ENCODE measurements at places on chromosomes 3 and 15.

DNA sequence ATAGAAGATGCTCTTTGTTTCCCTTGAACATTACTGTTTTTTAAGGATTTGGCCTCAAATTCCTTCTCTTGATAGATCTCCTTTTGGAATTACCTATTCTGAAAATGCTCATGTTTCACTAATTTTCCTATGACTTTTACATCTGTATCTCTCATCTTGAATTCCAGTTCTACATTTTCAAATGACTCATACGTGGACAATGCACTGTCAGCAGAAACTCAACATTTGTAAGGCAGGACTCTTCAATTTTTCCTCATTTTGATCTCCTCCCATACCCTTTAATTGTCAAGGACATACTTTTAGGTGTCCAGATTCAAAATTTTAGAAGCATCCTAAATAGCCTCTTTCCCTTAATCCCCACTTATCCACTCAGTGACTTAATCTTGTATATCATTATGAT is 341.0 kb upstream of the RASGRP1 start:
- DNase-seq, result no peak

DNA sequence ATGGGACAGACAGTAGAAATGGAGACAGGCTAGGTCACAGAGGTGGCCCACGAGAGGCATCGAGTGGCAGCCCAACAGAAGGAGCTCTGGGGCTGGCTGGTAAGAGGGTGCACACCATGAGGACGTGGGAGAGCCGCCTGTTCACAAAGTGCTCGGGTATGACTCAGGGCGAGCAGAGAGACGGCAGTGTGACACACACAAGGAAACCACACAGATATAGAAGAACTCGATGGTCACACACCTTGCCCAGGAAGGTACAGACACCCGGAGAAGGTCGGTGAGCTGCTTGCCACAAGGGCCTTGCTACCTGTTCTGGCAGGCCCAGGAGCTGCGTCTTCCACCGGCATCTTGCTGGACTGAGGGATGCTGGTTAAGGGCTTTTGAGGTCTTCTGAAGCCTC is 50.2 kb downstream of the CA12 start:
- DNase-seq, result no peak

GRCh38 chr15:62773369-62774165 is 269.0 kb upstream of the TPM1 start:
- DNase-seq, result no peak

DNA sequence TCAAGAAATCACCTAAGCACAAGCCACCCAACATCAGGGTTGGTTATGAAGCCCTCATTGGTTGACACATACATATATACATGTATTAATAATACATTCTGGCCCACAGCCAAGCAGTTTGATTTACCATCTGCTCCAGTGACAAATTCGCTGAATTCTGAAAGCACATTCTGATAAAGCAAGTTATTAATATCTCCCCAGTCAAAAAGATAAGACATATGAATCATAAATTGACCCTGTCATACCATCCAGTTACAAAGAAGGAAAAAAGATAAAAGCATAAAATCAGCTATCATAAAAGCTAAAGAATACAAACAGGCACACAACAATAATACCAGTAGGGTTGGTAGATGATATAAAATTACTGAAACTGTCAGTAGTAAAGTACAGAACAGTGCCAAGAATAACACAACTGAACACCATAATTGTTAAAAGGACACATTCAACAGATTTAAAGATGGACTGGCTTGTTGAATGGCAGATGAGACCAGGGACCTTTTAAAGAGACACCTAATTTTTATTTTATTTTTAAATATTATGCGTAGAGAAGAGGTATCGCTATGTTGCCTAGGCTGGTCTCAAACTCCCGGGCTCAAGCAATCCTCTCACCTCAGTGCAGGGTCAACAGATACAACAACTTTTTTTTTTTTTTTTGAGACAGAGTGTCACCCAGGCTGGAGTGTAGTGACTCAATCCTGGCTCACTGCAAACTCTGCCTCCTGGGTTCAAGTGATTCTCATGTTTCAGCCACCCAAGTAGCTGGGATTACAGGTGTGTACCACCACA is 7.7 kb downstream of the SNX4 start:
- DNase-seq, result no peak

DNA sequence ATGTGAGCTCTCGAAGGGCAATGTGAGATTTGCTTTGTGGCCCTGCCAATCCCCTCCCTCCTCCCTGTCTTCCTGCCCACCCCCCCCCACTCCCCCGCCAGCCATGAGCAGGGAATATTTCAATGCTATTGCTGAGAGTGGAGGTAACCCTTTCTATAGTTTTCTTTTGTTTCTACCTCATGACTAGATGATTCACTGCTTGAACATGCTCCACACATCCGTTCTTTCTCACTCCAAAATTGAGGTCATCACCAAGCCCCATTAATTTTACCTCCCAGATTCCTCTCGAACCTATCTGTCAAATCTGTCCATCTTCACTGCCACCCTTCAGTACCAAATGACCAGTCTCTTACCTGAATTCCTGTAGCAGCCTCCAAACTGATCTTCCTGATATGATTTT is 12.2 kb downstream of the ZNF774 start:
- DNase-seq, result no peak

DNA sequence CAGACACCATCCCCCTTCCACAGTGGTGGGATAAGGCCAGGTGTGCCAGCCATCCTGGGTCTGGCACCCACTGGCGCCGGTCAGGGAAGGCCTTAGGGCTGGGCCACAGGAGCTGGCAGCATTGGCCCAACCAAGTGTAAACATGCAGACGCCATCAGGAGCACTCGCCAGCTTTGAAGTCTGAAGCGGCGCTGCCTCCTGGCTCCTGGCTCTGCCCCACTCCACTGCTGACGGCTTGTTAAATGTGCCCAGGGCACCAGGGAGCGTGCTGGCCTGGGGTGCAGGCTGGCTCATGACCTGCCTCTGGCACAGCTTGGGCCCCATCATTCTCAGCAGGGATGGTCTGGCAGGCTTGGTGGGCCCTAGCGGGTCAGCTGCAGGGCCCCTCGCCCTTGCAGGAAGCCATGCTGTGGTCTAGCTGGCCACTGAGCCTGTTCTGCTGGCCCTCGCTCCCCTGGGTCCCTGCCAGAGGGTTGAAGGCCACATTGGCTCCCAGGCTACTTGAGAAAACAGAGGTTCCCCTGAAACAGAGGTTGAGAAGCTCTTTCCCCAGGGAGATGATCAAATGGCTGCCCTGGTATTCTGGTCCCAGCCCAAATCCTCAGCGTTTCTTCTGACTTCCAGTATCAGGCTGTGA is 116.6 kb downstream of the DNAJB8 start:
- no peak for DNase-seq

GRCh38 chr3:184663356-184663755 is 48.5 kb downstream of the MAGEF1 start:
- DNase-seq, result no peak

GRCh38 chr3:131109156-131109555 is 82.5 kb downstream of the NEK11 start:
- DNase-seq, result no peak

DNA sequence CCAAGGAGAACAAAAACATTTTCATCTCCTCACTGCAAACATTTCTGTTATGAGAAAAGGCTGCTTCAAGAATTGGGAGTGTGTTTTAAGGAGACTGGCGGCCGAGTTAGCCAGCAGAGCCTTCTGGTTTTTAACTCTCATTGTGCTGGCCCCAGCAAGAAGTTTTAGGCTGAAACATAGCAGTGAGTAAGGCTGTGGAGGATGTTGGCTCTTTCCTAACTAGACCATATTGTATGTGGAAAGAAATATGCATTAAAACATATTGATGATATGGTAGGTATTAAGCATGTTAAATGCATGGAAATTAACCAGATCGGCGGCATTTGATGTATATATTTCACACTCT is 90.7 kb downstream of the TIGIT start:
- DNase-seq, result no peak

DNA sequence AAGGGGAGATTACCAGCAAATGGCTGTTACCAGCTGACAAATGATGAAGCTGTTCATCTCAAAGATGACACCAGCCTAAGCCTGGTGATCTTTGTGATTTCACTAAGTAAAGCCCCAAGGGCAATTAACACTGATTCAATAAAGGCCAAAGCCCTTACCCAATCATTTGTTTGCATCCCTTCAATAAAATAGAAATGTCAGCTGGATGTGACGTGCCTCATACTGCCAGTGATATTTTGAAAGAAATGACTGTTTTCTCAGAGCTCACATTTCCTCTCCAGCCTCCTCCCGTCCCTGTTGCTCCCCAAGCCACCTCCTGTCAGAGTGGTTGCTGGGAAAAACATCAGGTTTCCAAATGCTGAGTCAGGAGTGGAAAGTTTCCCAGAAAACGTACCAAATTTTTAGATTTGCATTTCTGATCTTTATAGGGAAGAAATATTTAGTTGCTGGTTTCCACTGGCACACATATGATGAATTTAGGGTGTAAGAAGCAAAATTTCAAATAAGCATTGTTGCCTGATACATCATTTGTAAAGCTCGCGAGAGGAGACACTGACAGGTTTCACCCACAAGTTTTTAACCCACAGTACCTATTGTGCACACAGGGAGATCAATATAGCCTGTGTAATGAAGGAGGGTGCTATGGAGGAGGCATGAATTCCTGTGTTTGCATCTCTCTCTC is 21.0 kb downstream of the C2CD4A start:
- DNase-seq, result no peak

DNA sequence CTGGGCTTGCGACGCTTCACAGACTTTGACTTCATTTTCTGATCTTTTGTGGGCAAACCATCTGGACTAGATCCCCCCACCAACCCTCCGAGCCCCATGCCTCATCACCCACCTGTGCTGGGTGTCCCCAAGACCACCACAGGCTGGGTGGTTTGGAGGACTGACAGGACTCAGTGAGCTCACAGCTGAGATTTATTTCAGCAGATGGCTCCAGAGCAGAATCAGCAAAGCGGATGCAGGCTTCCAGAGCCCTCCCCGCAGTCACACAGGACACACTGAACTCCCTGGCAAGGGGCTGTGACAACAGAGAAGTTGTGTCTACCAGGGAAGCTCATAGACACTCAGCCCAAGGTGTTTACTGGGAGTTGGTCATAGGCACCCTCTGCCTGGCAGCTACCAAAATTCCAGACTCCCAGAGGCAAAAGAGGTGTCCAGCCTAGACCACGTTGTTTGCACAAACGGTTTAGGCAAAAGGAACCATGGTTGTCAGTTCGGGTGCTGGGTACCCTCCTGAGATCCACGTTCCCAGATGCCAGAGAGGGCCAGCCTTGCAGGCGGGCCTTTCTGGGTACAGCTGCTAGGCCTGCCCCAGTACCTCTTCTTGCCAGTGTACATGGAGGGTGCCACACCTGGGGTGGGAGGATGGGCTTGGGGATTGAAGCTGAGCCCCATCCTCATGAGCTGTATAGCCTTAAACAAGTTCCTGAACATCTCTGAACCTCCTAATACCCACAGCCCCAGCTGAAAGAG is 170.3 kb downstream of the NSMCE3 start:
- no peak for DNase-seq

GRCh38 chr3:46370839-46371518 is at the start of gene CCR5:
Gene CCR5, plus strand, starts transcription at chr3:46370946. Its CDS starts 1,957 bp downstream, at chr3:46372903.
- no peak for DNase-seq

DNA sequence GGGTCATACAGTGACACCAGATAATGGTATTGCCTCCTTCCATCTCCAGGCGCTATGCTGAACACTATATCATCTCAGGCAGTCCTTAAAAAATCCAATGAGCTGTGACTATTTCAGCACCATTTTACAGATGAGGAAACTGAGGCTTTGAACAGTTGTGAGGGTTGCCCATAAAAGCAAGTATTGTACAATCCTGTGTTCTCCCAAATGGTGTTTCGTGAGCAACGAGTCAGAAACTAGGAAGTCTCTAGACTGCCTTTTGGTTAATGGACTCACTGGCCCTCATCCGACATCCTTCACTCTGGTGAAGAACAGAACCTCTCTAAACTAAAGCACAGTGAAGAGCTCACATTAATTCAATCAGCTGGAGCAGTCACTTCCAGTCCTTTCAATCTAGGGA is 61.8 kb downstream of the ATP8B4 start:
- DNase-seq, result no peak

GRCh38 chr3:55555873-55556618 is 68.9 kb upstream of the WNT5A start:
- no peak for DNase-seq

DNA sequence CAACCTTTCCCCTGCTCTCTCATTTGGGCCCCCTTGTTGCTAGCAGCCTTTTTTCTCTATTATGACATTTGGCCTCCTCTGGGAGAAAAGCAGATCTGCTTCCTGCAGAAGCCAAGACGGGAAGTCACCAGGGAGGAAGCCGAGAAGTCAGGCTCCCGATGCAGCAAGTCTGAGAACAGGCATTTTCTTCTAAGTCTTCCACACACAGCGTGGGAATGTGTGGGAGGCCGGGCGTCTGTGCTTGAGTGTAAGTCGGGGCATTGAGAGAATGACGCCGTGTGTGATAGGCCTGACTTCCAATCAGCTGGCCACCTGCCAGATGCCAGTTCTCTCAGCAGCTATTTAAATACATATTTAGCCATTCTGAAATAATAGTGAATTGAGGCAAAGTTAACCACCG is 75.8 kb upstream of the FAM98B start:
- DNase-seq, result no peak

- no peak for DNase-seq
These were observed 245.3 kb downstream of the MYRIP start for GRCh38 chr3:40054568-40055222.

DNA sequence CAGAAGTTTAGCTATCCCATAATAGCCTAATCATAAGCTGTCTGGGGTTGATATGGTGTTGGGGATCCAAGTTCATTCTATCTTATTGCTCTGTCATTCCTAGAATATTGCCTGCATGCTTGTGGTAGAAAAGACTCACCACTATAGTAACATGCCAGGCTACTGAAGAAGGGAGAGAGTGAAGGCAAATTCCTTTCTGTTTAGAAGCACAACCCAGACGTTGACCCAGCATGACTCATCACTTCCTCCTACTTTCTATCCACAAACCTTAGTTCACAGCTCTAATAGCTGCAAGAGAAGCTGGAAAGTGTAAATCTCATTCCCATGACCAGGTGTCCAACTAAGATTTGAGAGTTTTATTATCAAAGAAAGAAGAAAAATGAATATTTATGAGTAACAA is 57.8 kb upstream of the NMD3 start:
- no peak for DNase-seq

GRCh38 chr3:132242790-132243189 is 74.4 kb upstream of the ACP3 start:
- no peak for DNase-seq

- DNase-seq, result no peak
These were observed 37.9 kb upstream of the MUC13 start for GRCh38 chr3:124972457-124972856.

DNA sequence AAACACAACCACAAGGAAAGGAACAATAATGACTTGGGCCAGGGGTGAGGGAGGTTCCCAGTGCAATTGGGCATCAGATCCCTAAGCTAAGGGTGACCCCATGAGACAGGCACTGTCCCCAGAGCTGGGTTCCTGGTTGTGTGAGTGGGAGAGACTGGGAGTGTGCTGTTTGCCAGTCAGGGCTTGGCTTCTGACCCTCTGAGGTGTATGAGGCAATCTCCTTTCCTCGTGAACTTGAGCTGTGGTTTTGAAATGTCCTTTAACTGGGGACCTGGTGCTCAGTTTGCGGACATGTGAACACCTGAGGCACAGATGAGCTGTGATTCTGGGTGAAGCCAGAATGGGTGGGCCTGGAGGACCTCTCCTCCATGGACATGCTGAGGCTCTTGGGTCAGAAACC is 58.5 kb upstream of the PLXNA1 start:
- DNase-seq, result no peak
